Spleen (tissue), 13 donors: ENCODE measurements at places on chromosomes 11 and 22. TPM values are rescaled to one million over a fixed set of nuclear protein-coding genes. Genes with fewer than 3 reads are reported as not detected.

SCN3B gene
- total RNA-seq, result 0.44 TPM

PGR gene
- total RNA-seq, result 7.4 TPM

DNA sequence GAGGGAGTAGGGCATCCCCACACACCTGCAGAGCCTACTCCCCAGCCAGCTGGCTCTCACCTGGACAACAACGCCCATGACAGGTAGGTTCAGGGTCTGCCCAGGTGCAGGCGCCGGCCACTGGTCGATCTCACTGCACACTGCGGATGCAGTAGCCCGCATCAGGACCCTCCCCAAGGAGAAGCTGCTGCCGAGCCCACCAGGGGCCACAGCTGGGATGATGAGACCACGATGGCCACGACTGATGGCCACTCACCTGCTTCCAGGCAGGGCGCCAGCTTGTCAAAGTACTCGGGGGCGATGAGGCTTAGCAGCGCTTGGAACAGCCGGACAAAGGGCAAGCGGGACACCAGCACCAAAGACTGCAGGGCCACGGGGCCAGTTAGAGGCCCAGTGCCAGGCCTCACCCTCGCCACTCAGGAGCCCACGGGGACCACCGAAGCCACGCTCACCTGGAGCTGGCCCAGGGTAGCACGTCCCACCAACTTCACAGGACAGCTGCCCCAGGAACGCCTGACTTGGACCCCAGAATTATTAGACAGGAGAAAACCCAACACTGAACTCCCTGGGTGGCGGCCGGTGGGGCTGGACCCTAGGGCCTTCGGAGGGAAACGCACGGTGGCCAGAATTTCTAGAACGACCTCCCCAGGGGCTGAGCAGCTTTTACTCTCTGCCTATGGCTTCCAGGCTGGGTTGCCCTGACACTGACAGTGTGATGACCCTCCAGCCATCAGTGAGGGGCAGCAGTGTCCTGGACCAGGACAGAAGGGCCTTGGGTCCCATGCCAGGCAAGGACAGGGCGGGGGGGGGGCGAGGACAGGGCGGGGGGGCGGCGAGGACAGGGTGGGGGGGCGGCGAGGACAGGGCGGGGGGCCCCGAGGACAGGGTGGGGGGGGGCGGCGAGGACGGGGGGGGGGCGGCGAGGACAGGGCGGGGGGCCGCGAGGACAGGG, 8.9 kb upstream of the PLXNB2 start:
- no peaks in the 10 kb centered on the region for H3K27me3 ChIP-seq
- H3K27ac ChIP-seq, result no peak overlapping the region
- peaks cover 39% of the 10 kb centered on the region for H3K4me1 ChIP-seq

GRCh38 chr22:35306350-35306967, 6.8 kb downstream of the TOM1 start:
- H3K4me1 ChIP-seq, result peaks cover 86% of the 10 kb centered on the region
- H3K27me3 ChIP-seq, result no peaks in the 10 kb centered on the region
- H3K4me3 ChIP-seq, result no peak overlapping the region
- DNase-seq, result no peak
- peaks cover 14% of the 10 kb centered on the region for H3K36me3 ChIP-seq
- H3K27ac ChIP-seq, result peak overlapping the region; percentile 50

DNA sequence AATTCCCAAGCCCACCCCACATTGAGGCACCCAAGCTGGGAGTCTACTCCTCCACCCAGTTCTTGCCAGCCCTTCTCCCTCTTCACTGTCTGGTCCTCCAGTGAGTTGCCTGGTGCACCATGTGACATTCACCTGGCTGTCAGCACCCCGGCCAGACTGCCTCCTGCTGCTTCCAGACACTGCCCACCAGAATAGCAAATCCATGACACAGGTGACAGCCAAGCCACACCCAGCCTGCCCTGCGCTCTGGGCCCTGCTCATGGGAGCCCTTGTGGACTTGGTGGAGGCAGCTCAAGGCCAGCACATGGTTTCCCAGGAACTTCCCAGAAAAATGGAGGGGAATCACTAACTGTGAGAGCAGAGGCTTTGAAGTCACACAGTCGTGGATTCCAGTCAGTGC, 96.3 kb upstream of the CSNK2A3 start:
- no peaks in the 10 kb centered on the region for H3K36me3 ChIP-seq
- H3K4me3 ChIP-seq, result no peak overlapping the region
- no peak for DNase-seq
- no peaks in the 10 kb centered on the region for H3K27me3 ChIP-seq
- no peaks in the 10 kb centered on the region for H3K4me1 ChIP-seq

GRCh38 chr22:43277987-43278601, 65.1 kb downstream of the SCUBE1 start:
- H3K27me3 ChIP-seq, result no peaks in the 10 kb centered on the region
- peaks cover 4% of the 10 kb centered on the region for H3K4me1 ChIP-seq
- no peak for DNase-seq
- H3K36me3 ChIP-seq, result no peaks in the 10 kb centered on the region

GRCh38 chr11:117097389-117098268, 599 bp downstream of the SIK3 start:
- H3K27ac ChIP-seq, result peak overlapping the region; percentile 97
- no peak for DNase-seq
- no peaks in the 10 kb centered on the region for H3K27me3 ChIP-seq
- no peaks in the 10 kb centered on the region for H3K36me3 ChIP-seq
- peaks cover 50% of the 10 kb centered on the region for H3K4me1 ChIP-seq
